ENCODE measurements at places on chromosomes 1 and 21.

DNA sequence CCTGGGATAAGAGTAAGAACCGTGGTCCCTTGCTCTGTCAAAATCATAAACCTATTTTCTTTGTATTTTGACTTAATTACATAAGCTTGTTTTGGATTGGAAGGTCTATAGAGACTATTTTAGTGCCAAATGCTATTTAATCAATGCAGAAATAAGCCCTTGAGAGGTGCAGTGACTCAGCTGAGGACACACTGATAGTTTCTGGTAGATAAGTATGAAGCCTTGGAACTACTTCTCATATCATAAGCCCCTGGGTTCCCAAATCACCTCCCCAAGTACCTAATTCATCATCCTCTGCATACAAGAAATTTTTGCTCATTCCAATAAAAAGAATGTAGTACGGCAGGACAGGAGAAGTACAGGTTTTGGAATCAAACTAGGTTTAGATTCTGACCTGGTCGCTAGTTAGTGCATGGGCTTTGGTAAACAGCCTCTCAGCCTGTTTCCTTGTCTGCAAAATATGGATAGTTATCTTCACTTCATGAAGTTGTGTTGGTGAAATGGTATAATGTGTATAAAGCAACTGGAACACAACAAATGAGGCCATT, 3.3 kb upstream of the CD55 start:
- DNase-seq = no peak

GRCh38 chr1:247935781-247936180, 11.1 kb downstream of the OR2AJ1 start:
- no peak for DNase-seq

DNA sequence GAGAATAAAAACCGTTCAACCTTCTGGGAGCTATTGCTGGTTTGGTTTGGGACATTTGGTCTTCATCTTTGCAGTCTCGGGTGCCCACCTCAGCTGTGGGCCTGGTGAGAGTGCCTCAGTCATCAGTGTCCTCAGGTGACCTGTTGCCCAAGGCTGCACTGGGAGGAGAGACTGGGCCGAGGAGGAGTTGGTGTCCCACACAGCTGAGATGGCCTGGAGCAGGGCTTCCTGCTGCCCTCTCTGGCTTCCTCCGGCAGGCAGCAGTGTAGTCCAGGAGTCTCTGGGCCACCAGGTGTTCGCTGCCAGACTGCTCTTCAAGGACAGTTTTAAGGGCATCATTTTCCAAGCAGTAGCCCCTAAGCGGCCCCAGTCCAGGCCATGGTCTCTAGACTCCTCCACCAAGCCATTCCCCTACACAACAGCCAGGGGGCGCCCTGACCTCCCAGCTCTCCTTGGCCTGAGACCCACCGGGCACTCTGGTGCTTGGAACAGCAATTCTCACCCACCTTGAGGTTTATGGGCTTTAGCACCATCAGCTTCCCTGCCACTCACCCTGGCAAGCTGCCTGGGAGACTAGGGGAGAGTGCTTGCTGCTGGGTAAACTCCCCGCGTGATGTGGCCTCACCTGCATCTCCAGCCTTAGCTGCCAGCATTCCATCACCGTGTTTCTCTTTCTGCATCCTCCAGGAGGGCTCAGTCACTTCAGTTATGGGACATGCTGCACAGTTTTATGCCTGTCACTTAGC, 9.1 kb upstream of the SYTL1 start:
- peak; percentile 50 for DNase-seq

DNA sequence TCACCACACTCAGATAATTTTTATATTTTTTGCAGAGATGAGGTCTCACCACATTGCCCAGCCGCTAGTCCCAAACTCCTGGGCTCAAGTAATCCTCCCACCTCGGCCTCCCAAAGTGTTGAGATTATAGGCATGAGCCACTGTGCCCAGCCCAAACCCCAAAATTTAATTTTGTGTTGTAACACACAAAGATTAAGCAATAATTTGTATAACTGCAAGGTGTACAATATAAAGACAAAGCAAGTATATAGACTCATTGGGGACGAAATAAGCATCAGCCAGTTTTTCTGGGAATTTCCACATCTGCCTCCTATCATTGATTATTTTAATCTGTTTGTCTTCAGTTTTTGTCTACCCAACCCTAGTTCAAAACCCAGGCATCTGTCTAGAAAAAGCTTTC, 42.7 kb downstream of the ST7L start:
- no peak for DNase-seq

DNA sequence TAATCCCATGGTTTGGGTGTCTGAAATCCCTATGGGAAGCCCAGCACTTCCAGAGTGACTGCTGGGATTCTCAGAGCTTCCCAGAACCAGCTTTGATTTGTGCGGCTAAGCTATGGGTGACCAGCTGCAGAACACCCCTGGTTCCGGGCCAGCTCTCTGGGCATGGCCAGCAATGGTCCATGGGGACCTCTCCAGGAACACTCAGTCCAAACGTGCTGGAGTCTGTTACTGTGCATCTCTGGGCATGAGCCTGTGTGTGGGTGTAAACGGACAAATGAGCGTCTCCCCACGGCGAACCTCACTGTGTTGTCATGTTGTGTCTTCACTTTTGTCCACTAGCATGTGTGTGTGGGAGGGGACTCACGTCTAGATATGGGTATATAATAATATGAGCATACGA, 54.4 kb downstream of the MAB21L3 start:
- DNase-seq = no peak

GRCh38 chr1:209412036-209412435, 171.5 kb upstream of the CAMK1G start:
- DNase-seq = no peak

DNA sequence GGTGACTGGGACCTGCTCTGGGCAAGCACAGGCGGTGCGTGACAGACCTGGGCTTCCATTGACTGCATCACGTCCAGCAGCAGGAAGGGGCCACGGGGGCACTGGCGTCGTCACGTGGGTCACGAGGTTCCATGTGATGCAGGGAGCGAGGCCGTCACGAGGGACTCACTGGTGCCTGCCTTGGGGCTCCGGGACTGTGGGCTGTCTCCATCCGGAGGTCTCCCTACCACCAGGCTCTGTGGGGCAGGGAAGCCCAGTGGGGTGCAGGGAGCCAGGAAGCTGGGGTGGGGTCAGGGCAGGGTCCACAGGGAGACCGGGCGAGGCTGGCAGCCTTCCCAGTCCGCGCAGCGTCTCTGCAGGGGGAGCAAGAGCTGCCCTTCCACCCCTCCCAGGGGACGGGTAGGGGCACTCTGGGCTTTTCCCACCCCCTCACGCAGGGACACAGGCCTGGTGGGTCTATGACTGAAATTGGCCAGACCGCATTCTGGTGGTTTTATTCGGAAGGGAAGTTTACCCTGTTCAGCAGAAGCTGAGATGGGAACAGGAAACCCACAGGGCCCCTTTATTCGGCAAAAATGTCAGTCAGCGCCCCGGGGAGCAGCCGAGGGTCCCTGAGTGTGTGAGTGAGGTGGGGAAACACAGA, 416 bp upstream of the TNFRSF14 start:
- DNase-seq = peak; percentile 68

GRCh38 chr1:206584683-206585082, 27.6 kb downstream of the EIF2D start:
- no peak for DNase-seq

GRCh38 chr1:235995511-235995910, 69.4 kb downstream of the NID1 start:
- DNase-seq = no peak
